IMR-90 (cell line): ENCODE measurements at places on chromosomes 5 and 9. TPM values are rescaled to one million over a fixed set of nuclear protein-coding genes. Genes with fewer than 3 reads are reported as not detected.

The OTULINL gene
- total RNA-seq, result 0.18 and 0.28 TPM in 2 replicates

The OMD gene
- not detected in 2 replicates for total RNA-seq

The SLC4A9 gene
- total RNA-seq, result not detected in 2 replicates

The TPPP gene
- total RNA-seq, result under 0.01 TPM in 2 replicates

The UBAC1 gene
- total RNA-seq, result 25.3 and 33.6 TPM in 2 replicates

The EDIL3 gene
- 82.8 and 101 TPM in 2 replicates for total RNA-seq

The HIGD2A gene
- 33.3 and 35.0 TPM in 2 replicates for total RNA-seq

The TMOD1 gene
- total RNA-seq, result 0.18 and 0.28 TPM in 2 replicates

The PCDHAC2 gene
- total RNA-seq, result not detected in 2 replicates

The PPP3R2 gene
- total RNA-seq, result not detected in 2 replicates

DNA sequence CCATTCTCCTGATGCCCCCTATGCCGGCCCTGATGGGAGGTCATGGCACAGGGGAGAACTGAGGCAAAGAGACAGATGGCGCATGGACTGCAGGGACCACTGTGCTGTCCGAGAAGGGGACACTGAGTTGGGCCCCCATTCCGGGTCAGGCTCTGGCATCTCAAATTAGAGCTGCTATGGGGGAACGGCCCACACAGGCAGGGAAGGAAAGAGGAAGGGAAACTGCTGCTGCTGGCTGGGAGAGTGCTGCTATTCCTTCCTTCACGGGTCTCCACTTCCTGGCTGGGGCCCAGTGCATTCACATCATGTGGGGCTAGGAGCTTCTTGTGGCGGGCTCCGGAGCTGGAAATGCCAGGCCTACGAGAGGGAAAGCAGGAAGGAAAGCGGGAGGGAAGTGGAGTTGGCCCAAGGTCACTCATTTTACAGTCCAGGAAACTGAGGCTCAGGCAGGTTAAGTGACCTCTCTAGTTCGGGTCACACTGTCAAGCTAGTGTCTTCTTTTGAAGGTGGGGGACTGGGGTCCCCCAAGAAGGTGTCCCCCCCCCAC lies 1.3 kb upstream of the CARD19 start:
- DNase-seq, result no peak

DNA sequence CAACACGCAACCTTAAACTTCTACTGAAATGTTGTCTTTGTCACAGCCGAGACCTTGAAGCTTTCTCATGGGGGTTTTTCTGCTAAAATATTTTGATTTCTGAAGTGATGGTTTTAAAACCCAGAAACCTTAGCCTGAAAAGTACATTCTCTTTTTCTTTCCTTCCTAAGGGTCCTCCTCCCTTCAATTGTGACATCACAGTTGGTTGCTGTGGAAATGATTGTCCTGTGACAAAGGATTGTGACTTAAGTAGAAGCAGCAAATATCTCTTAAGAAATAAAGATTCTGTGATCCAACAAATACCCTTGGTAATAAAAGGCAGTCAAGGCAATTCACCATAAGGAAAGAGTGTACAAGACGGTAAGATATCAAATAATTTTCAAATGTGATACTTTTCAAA lies 125.2 kb downstream of the SEMA6A start:
- no peak for DNase-seq

GRCh38 chr5:67209141-67209771 lies 12.7 kb upstream of the CD180 start:
- DNase-seq, result peak; percentile 72

- DNase-seq, result no peak
Observed at GRCh38 chr5:159655757-159656409, 260.4 kb upstream of the ADRA1B start.

DNA sequence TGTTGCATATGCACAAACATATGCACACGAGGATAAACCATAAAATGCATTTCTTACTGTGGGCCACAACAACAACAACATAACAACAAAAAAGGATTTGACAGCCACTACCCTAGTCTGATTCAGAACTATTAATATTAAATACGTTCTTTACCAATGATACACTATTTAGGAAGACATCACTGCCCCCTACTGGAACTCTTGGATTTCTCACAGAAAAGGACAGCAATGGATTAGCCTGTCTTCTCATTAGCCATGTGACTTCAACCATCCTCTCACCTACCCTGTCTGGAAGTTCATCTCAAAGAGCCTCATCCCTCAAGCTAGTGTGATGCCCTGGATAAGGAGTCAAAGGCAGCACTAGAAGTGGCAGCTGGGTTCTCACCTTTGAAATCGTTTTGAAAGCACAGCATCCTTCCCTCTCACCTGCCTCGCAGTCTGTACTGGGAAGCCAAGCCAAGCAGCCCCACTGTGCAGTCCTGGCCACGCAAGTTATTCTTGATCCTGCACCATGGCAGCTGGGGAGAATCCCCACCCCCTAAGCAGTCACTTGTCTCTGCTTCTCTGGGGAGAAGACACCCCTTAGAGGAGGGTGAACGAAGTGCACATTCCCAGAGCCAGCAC lies 64.6 kb downstream of the SH3TC2 start:
- DNase-seq, result peak; percentile 75

GRCh38 chr5:159640921-159641320 lies 275.4 kb upstream of the ADRA1B start:
- DNase-seq, result no peak

- no peak for DNase-seq
Observed at GRCh38 chr9:5999443-6000101, 15.9 kb downstream of the RANBP6 start.

- DNase-seq, result no peak
Observed at GRCh38 chr5:76617229-76617628, 6.0 kb downstream of the F2RL2 start.

DNA sequence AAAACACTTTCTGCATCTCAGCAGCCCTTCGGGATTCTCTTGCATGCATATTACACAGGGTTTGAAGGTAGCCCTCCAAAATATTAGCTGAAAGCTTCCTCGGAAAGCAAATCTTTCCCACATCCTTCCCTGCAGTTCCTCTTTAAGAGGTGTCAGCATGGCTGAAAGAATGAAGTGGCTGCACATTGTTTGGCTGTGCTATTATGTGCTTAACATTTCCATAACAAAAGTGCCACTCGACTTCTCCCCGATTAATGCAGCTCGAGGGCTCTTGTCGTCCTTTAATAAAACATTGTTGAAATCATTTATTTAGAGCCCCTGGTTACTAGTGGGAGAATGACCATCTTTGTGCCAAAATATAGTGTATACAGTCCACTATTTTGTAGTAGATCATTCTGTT lies 6.5 kb downstream of the GAS1 start:
- no peak for DNase-seq

GRCh38 chr9:101677861-101678260 lies 60.6 kb downstream of the GRIN3A start:
- DNase-seq, result no peak

DNA sequence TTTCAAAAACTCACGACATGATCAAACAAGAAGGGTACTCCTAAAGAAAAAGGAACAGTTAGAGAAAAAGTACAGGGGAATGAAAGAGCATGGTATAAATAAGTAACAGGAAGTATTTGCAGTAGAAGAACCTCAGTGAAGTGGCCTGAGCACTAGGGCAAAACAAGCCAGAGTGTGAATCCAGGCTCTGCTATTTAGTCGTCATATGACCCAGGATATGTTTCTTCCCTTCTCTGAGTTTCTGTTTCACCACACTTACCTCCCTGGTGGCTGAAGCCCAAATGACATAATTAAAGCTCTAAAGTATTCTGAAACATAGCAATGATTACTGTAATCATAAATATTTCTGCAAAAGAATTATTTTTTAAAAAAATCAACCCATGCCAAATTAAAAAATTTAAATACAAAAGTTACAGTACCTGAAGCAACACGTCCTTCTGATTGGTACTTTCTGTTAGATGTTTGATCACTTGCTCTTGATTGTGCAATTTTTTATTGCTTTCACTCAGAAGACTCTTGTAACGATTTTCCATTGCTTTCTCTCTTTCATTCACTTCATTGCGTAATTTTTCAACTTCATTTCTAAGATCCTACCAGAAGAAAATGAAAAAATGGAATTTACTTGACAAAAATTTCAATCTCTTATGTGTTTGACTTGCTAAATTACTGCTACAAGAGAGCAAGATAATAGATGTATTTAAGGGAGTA lies 88.9 kb downstream of the CDK5RAP2 start:
- no peak for DNase-seq

DNA sequence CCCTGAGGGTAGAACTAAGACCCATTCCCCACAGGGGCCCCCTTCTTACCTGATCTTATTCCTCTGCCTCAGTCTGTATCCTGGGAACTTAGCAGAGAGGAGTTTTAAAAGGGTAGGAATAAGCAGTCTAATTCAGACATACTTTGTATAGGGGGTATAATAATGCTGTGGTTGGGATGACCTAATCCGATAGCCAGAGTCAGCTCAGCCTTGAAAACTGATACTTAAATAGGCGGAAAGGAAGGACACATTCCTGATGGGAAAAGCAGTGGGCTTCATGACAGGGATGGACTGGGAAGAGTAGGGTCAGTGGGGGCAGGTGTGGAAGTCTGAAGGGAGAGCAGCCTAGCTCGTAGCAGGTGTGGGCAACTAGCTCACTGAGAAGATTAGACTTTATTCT lies 52.2 kb upstream of the TESK1 start:
- DNase-seq, result peak; percentile 55

- DNase-seq, result no peak
Observed at GRCh38 chr5:171534043-171534895, 114.8 kb downstream of the FGF18 start.

- DNase-seq, result no peak
Observed at GRCh38 chr9:91156451-91157234, 205.1 kb downstream of the AUH start.

DNA sequence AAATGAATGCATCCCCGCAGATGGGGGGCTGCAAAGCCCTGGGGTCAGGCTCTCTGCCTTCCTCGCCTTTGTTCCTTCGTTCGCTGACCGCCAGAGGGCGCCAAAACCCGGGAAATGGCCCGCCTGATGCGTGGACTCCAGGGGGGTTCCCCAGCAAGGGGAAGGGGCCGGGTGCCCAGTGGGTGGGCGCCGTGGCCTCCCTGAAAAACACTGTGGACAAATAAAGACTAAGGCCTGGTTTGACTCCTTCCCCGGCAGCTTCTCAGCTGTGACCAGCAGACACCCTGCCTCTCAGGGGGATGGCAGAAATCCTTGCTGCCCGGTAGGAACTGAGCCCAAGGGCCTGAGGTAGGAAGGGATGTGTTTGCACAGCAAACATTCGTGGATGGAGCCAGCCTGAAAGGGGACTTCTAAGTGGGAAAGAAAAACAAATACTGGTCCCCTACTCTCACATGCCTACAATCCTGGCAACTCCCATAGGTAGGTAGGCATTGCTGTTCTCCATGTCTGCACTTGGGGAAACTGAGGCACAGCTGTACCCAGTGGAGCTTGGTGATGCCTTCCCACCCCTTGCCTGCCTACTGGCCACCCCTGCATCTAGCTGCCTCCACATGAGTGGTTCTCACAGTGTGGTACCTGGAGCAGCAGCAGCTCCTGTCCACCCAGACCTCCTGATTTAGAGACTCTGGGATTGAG lies 57.7 kb downstream of the DUSP1 start:
- no peak for DNase-seq
